ENCODE measurements at places on chromosomes 3 and 15.

DNA sequence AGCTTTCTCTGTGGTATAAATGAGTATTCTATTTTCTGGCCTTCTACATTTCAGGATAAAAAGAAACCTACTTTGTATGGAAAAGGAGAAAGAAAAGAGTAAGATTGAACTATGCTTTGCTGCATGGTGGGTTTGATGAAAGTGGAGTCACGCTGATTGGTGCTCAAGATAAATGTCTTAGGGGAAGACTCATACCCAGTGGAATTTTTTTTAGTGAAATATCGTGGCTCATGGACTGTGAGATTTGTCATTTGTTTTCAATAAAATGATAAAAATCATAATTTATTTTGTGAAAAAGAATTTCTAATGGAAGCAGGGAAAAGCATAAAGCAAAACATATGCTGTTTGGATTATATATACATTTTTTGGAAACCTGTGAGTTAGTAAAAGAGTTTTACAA, 292.5 kb downstream of the ZPLD1 start:
- no peak for DNase-seq

DNA sequence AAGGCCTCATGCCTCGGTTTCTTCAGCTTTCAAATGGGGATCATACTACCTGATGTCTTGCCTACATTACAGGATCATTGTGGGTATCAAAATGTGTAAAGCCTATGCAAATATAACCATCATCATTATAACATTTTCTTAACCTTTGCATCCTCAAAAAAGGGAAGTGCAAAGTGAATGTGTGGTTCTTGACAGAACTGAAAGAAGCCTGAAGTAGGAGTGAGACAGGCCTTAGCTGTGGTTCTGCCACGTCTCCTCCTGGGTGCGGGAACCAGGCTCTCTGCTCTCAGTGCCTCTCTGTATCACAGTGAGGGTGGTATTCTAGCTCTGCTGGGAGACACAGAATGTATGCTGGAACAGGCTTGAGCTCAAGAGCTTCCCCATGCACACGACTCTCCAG, 316.9 kb upstream of the ICE2 start:
- DNase-seq = no peak

- no peak for DNase-seq
These were observed 617 bp upstream of the HPS3 start for GRCh38 chr3:149128821-149129220.

- DNase-seq = no peak
These were observed 7.2 kb upstream of the ZNF609 start for GRCh38 chr15:64452988-64453688.

GRCh38 chr3:64756398-64756986, 68.7 kb upstream of the ADAMTS9 start:
- DNase-seq = no peak

DNA sequence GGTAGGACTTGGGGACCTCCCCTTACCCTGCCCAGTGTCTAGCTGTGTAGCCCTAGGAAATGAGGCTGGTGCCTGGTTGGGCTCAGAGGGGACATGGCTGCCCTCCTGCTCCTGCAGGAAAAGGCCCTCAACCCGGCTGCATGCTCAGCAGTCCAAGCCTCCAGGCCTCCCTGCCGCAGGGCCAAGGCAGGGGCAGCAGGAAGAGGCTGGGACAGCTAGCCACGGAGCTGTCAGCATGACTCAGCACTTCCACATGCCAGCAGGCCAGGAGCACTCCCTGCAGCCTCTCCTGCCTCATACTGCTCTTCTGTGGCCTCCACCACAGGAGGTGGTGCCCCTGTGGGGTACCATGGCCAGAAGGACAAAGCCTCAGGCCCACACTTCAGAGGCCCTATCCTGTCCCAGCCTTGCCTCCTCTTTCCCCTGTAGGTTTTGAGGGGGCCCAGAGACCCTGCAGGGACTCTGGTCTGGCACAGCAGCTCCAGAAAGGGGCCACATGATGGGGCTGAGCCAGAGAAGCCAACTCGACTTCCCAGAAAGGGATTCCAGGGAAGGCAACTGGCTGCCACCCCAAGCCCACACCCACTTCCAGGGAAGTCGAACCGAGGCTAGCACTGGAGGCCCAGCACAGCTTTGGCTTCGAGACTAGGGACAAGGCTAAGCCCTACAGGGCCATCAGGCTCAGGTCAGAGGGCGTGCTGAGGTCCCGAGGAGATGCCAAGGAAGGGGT, 19.5 kb downstream of the TKT start:
- DNase-seq = peak; percentile 34

GRCh38 chr3:195715134-195715533, 5.6 kb upstream of the MUC20 start:
- DNase-seq = no peak

GRCh38 chr15:40721701-40722100, 26.7 kb downstream of the RAD51 start:
- no peak for DNase-seq

DNA sequence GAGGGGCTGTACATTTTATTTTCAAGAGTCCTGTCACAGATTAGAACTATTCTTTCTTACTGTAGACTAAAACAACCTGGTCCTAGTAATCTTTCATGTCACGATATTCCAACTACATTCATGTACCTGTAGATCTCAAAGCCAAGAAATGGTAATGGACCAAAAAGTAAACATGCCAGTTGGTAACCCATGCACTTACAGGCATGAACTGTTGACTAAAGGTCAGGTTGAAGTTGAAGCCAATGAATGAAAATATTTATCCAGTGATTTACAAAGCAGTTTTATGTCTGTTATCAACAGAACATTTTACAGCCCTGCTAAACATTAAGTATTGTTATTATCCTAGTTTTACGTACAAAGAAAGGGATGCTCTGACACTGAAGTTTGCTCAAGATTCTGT, 25.3 kb downstream of the LRRC57 start:
- DNase-seq = no peak

DNA sequence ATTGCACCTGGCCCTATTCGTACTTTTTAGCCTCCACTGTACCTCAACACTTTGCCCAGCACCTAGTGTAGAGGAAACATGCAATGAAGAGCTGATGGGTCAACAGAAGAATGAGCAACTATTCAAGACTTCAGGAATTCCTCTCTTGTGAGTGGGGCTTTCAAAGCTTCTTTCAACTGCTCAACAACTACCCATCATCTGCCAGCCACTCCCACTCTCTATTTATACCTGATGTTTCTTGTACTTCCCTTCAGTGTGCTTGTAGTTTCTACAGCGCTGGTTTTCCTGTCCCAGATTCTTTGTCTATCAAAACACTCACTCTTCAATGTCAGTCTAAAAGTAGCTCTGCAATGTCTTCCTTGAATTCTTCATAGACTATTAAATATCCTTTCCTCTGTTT, 168.3 kb upstream of the LPP start:
- no peak for DNase-seq

DNA sequence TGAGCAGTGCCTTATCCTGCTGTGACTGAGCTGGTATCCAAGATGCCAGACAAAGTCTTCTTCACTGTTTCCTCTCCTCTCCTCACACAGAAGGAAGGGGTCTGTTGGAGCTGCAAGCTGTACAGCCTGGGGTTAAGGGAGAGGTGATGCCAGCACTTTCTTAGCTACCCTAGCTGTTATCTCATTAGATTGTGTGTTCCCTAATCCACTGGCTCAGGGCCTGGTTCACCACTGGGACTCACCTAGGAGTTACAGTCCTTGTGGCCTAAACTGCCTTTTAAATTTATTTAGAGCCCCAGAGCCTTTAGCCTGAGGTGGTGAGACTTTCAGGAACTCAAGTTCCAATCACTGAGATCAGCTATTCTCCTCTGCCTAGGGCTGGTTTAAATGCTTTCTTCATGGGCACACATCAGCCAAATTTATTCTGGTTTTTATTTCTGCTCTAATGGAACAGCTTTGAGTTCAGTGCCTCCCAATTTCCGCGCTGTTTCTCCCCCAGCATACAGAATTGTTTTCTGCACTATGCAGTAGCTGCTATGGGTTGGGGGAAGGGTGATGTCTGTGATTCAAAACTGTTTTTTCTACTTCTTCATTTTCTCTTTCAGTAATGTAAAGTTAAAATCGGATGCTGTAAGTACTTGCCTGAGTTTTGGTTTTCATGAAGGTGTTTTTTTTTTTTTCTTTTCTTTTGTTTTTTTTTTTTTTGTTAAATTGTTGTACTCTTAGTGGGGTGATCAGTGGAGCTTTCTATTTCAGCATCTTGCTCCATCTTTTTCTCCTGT, 198.8 kb downstream of the DOCK3 start:
- no peak for DNase-seq

DNA sequence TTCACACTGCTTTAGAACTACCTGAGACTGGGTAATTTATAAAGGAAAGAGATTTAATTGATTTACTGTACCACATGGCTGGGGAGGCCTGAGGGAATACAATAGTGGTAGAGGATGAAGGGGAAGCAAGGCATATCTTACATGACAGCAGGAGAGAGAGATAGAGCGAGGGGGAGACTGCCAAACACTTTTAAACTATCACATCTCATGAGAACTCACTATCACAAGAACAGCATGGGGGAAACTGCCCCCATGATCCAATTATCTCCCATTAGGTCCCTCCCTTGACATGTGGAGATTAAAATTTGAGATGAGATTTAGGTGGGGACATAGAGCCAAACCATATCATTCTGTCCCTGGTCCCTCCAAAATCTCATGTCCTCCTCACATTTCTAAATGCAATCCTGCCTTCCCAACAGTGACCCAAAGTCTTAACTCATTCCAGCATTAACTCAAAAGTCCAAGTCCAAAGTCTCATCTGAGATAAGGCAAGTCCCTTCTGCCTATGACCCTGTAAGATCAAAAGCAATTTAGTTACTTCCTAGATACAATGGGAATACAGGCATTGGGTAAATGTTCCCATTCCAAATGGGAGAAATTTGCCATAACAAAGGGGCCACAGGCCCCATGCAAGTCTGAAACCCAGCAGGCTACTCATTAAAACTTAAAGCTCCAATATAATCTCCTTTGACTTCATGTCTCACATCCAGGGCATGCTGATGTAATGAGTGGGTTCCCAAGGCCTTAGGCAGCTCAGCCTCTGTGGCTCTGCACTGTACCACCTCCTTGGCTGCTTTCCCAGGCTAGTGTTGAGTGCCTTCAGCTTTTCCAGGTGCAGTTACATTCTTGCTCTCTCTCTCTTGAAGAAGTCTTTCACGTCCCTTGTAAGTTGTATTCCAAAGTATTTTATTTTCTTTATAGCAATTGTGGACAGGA, 481.7 kb upstream of the TGFBR2 start:
- DNase-seq = no peak

DNA sequence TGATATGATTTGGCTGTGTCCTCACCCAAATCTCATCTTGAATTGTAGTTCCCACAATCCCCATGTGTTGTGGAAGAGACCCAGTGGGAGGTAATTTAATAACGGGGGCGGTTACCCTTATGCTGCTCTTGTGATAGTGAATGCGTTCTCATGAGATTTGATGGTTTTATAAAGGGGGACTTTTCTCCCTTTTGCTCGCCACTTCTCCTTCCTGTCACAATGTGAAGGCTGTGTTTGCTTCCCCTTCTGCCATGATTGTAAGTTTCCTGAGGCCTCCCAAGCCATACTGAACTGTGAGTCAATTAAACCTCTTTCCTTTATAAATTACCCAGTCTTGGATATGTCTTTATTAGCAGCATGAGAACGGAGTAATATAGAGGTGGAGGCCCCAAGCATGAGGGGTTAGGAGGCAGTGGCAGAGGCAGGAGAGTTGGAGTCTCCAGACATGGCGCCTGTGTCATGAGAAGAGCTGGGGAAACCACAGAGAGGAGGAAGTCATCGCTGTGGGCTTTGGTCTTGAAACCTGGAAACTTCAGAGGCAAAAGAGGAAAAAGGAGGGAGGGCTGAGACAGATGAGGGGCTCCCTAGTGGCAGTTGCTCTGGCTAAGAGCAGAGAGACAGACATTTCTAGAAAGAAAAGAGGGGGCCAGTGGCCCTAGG, 107.8 kb upstream of the VEPH1 start:
- no peak for DNase-seq

DNA sequence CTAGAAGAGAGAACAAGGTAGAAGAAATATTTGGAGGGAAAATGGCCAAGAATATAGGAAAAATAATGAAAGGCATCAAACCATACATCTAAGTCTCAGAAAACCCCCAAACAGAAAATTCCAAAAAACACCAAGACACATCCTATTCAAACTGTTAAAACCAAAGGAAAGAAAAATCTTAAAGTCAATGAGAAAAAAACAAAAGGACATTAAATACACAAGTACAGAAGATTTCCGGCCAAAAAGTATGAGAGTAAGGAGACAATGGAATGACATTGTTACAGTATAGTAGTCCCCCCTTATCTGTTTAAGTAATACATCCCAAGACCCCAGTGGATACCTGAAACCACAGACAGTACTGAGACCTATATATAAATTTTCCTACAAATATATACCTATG, 18.8 kb downstream of the CLASP2 start:
- DNase-seq = no peak

GRCh38 chr3:116005404-116005803, 382.1 kb downstream of the GAP43 start:
- no peak for DNase-seq

DNA sequence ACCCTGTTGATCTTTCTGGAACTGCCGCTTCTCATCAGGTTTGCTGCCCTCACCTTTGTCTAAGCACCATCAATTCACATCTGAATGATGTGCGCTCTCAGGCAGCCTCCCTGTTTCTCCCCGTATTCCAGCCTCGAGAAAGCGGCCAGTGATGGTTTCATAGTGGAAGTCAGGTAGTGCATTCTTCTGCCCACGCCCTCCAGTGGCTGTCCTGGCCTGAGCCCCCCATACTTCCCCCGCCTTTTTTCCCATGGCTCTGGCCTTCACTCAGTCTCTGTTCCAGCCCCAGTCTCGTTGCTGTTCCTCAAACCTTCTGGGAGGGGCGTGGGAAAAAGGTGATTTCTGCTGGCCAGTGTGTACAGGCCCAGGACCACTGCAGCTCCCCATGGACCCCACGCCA, 101.3 kb downstream of the ASB7 start:
- DNase-seq = no peak

DNA sequence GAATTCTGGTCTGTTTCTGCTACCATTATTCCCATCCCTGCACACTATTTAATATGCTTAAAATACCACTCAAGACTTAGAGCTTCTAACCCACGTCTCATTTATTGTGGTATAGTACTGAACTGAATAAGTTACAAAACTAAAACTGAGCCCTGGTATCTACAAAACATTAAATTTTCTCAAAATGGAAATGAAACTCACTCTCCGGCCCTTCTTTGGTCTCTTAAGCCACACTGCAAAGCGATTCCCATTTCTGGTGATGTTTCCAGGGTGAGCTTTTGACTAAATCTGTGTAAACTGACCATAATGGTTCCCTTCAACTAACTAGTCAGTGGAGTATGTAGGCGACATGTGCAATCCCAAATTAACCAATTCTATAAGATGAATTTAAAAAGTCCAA, 18.6 kb downstream of the KPNA4 start:
- DNase-seq = no peak

GRCh38 chr3:149715247-149715646, 37.0 kb downstream of the COMMD2 start:
- DNase-seq = no peak

GRCh38 chr15:40146037-40146436, 14.8 kb upstream of the BUB1B start:
- DNase-seq = peak; percentile 51

DNA sequence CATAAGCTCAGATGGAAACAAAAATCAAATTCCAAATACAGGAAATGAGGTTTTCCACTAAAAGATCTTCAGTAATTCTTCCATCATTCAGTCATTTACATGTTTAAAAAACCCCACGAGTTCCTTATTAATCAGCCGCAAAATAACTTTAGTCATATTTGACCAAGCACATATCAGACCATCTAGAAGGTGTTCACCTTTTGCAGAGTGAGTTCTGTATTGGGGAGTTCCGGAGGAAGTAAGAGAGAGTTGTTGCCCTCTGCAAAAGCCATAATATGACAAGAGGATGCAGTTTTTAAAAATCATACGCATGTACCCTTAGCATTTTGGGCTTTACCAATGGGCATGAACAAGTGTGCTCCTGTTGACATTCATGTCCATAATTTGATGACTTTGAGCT, 61.6 kb downstream of the CCR1 start:
- no peak for DNase-seq
